ENCODE measurements at places on chromosomes 1 and 21. TPM values are rescaled to one million over a fixed set of nuclear protein-coding genes. Genes with fewer than 3 reads are reported as not detected.

TAF1A gene
- polyA plus RNA-seq = 3.7 TPM

CCDC185 gene
- polyA plus RNA-seq = not detected

SLC9C2 gene
- polyA plus RNA-seq = 0.05 TPM

BLACAT1 gene
- 0.61 TPM for polyA plus RNA-seq

DNMT3L gene
- polyA plus RNA-seq = not detected

GRIK1 gene
- not detected for polyA plus RNA-seq

RYR2 gene
- polyA plus RNA-seq = 0.43 TPM

- peaks cover 32% of the 10 kb centered on the region for H3K36me3 ChIP-seq
- no peak for DNase-seq
- no peak overlapping the region for H3K4me3 ChIP-seq
Observed at GRCh38 chr1:204439621-204440375, 28.2 kb upstream of the PPP1R15B start.

DNA sequence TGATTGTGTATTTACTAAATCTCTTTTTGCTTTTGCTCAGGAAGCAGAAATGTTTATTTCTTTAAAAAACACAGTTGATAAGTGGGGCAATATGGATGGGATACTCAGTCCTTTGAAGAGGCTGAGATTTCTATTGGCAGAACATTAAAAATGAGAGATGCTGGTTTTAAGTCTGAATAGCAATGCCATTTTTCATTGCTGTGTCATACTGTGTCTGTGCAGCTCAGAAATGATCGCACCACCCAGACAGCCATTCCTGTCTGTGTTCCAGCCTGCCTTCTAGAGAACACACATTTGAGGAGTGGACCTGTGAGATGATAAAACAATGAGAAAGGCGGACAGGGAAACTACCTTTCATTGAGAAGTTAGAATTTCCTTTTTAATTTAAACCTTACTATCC, 231.2 kb upstream of the USP24 start:
- peaks cover 3% of the 10 kb centered on the region for H3K4me1 ChIP-seq
- no peak overlapping the region for H3K27ac ChIP-seq
- H3K27me3 ChIP-seq = no peaks in the 10 kb centered on the region
- no peak overlapping the region for H3K4me3 ChIP-seq
- H3K36me3 ChIP-seq = no peaks in the 10 kb centered on the region

- H3K27ac ChIP-seq = no peak overlapping the region
- H3K4me1 ChIP-seq = no peaks in the 10 kb centered on the region
- H3K27me3 ChIP-seq = no peaks in the 10 kb centered on the region
Observed at GRCh38 chr1:220655509-220655908, 34.7 kb upstream of the C1orf115 start.

DNA sequence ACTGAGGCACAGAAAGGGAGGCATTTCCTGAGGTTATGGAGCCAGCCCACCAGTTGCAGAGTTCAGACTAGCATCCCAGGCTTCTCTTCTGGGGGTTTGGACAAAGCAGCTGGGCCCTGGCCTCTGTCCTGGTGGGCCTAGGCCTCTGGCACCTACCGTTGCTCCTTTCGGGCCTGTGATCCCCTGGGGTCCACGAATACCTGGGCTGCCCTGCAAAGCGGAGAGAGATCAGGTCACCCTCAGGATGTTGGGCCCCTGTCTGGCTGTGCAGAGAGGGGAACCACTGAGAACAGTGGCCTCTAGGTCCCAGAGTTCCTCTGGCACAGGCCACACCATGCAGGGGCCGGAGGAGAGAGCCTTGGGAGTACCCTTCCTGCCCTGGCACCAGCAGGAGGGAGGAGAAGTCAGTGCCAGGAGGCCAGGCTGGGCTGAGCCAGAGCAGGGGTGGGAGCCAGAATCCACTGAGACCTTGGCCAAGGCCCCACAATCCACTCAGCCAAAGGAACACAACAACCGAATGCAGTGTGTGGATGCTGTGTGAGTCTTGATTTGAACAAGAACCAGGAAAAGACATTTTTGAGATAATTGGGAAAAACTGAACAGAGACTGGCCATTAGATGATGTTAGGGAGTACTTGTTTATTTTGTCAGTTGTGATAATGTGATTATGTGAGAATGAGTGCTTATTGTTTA, 8.9 kb downstream of the COL9A2 start:
- no peaks in the 10 kb centered on the region for H3K27me3 ChIP-seq
- H3K4me1 ChIP-seq = no peaks in the 10 kb centered on the region
- H3K27ac ChIP-seq = no peak overlapping the region
- peak; percentile 86 for DNase-seq
- no peak overlapping the region for H3K4me3 ChIP-seq

- H3K4me3 ChIP-seq = no peak overlapping the region
- DNase-seq = no peak
- H3K36me3 ChIP-seq = no peaks in the 10 kb centered on the region
- no peaks in the 10 kb centered on the region for H3K27me3 ChIP-seq
- H3K4me1 ChIP-seq = no peaks in the 10 kb centered on the region
Observed at GRCh38 chr21:17753736-17754135, 65.4 kb downstream of the C21orf91 start.

- peak; percentile 35 for DNase-seq
- H3K27me3 ChIP-seq = no peaks in the 10 kb centered on the region
- peaks cover 13% of the 10 kb centered on the region for H3K4me1 ChIP-seq
- peak overlapping the region; percentile 83 for H3K27ac ChIP-seq
Observed at GRCh38 chr1:227356620-227357146, 38.4 kb upstream of the CDC42BPA start.

DNA sequence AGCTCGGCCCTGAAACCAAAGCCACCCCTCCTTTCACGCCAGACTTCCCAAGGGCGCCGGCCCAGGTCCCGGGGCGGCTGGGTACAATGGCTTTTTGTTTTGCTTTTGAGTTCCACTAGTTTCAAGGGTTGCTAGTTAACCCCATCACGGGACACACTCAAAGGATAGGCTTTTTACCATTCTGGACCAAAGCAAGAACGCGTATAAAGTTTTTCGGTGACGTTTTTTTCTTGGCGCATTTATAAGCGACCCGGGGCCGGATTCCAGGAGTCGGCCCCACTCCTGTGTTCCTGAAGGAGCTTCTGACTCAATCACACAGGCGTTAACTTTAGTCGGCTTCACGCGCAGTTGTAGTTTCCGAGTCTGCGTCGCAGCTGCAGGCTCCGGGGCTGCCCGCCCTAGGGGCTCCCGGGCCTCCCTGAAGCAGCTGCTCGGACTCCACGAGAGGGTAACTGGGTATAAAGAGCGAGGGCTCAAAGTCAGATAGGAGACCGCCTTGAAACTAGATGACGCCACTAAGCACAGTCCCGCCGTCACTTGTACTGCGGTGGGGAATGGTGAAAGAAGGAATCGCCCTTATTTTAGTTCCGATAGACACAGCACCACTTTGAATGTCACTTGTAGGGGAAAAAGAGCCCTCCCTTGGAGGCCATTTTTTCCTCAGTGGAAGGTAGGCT, 707 bp upstream of the KLHL21 start:
- H3K27me3 ChIP-seq = no peaks in the 10 kb centered on the region
- no peaks in the 10 kb centered on the region for H3K36me3 ChIP-seq
- peak overlapping the region; percentile 41 for H3K4me3 ChIP-seq
- peaks cover 13% of the 10 kb centered on the region for H3K4me1 ChIP-seq
- H3K27ac ChIP-seq = peak overlapping the region; percentile 100

- H3K4me3 ChIP-seq = no peak overlapping the region
- peak; percentile 21 for DNase-seq
- no peaks in the 10 kb centered on the region for H3K4me1 ChIP-seq
- peaks cover 13% of the 10 kb centered on the region for H3K36me3 ChIP-seq
Observed at GRCh38 chr1:246907472-246907871, 24.3 kb downstream of the AHCTF1 start.

DNA sequence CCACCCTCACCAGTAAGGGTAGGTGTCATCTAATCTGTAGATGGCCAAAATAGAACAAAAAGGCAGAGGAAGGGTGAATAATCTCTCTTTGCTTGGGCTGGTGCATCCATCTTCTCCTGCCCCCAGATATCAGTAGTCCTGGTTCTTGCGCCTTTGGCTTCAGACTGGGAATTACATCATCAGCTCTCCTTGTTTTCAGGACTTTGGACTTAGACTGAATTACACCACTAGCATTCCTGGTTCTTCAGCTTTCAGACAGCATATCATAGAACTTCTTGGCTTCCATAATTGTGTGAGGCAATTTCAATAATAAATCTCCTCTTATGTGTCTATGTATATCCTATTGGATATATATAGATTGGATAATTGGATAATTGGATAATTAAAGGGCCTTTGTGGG, 403.0 kb upstream of the USP24 start:
- H3K36me3 ChIP-seq = no peaks in the 10 kb centered on the region
- no peak for DNase-seq
- no peaks in the 10 kb centered on the region for H3K27me3 ChIP-seq
- no peak overlapping the region for H3K4me3 ChIP-seq

DNA sequence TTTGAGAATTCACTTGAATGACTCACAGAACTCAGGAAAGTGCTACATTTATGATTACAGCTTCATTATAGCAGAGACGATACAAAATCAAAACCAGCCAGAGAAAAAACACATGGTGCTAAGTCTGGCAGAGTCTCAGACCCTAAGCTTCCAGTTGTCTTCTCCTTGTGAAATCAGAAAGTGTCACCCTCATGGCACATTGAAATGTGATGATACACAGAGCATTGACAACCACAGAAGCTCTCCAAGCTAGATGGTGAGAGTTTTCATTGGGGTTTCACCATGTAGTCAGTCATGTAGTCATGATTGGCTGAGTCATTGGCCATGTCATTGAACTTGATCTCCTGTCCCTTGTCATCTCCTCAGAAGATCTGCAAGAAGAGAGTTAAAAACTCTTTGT, 526.6 kb downstream of the MRPL39 start:
- H3K36me3 ChIP-seq = no peaks in the 10 kb centered on the region
- H3K27me3 ChIP-seq = no peaks in the 10 kb centered on the region
- no peaks in the 10 kb centered on the region for H3K4me1 ChIP-seq

DNA sequence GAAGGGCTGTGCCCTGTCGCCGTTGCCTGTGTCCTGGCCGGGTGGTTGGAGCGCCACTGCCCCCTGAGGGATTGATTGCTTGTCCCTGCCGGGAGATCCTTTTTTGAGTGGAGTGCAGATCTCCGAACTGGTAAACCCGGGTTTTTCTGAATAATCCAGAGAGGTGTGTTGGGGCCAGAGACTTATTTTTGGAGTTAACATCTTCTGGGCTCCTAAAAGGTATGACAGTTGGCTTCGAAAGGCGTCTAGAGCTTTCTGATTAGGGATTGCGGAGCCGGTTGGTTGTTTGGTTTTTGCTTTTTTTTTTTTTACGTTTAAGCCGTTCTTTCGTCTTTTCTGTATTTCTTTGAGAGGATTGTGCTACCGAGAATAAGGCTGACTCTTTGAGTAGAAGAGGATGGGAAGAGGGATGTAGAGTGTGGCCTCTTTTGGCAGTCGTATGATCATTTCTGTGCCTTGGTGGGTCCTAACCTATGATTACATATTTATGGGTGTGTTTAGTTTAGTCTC, 756 bp downstream of the RLF start:
- peak overlapping the region; percentile 93 for H3K27ac ChIP-seq
- no peaks in the 10 kb centered on the region for H3K36me3 ChIP-seq
- H3K4me3 ChIP-seq = peak overlapping the region; percentile 89
- H3K4me1 ChIP-seq = no peaks in the 10 kb centered on the region
- no peaks in the 10 kb centered on the region for H3K27me3 ChIP-seq
- no peak for DNase-seq

DNA sequence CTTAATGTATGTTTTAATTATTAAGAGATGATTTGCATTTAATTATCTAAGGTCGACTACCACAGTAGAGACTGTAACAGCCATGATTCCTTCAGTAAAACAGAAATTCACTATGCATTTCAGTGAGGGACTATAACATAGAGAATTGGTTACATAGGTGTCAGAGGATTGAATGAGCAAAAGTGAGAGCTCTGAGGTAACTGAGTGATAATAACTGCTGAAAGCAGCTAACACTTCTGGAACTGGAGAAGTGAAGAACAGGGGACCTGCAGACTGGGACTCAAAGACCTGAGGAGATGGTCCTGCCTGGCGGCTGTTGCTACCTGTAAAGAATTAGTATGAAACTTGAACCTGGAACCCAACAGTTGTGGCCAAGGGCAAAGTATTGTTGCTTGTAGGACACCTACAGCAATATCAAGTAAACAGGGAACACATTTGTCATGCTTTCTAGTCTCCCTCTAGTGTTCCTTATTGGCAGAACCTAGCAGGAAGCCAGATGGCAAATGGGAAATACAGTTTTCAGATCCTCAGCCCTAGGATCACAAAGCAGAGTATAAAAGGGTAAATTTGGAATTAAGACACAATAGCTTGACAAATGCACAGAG, 110.6 kb downstream of the HS2ST1 start:
- no peaks in the 10 kb centered on the region for H3K27me3 ChIP-seq
- H3K4me1 ChIP-seq = no peaks in the 10 kb centered on the region
- H3K4me3 ChIP-seq = no peak overlapping the region

- no peak overlapping the region for H3K4me3 ChIP-seq
- no peaks in the 10 kb centered on the region for H3K4me1 ChIP-seq
- no peaks in the 10 kb centered on the region for H3K27me3 ChIP-seq
- H3K36me3 ChIP-seq = no peaks in the 10 kb centered on the region
- DNase-seq = no peak
Observed at GRCh38 chr21:26759731-26760130, 85.5 kb downstream of the ADAMTS1 start.
